WERI-Rb-1 (cell line): ENCODE measurements at places on chromosomes 5 and 9.
A peak's percentile ranks its signal among the peaks of the same experiment; 100 is the strongest.

DNA sequence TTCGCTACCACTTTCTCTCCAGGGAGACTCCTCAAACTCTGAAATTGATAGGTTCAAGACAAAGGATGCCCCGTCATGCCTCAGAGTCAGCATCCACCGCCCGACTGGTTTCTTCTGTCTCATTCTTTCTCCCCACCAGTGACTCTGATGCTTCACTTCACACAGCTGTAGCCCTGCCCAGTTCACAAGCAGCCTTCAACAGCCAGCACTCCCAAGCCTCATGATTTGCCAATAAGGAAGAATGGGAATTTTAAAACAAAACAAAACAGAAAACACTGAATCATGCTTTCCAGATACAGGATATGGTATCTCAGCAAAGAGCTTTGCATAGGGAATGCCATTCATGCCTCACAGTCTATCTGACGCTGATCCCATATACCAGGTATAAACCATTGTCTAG, 371.2 kb upstream of the RORB start:
- no peak for DNase-seq

GRCh38 chr5:172820046-172820767, 13.8 kb upstream of the ERGIC1 start:
- no peak for DNase-seq

DNA sequence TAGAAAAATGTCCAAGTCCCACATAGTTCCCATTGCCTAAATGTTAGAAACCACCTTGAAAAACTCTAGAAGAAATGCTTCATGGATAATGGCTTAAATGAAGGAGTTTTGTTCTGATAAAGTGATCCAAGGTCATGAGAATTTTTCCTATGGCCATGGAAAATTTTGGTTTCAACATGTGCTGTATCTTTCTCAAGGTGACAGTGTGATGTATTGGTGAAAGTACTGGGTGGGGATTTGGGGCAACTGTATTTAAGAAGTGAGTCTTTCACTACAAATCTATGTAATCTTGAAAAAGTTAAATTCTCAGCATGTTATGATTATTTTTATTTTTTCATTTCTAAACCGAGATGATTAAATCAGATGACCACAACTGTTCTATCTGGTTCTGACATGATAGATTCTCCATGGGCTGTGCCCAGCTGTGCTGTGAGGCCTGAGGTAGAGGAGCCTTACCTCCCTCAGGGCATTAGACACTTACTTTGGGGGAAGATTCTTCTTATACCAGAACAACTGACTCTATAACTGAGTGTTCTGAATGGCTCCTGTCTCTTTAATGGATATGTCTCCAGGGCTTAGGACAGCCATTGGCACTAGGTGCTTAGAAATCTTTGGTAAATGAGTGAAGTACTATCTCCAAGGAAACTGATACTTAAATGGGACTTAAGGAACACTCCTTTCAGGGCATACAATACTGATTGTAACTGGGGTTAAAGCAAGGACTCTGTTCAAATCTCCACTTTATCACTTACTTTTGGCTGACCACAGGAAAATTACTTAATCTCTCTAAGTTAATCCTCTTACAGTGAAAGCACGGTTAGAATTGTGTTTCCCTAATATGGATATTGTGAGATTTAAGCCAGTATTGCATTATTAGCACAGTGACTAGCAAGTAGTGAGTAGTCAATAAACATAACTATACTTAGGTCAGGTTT, 397.4 kb upstream of the MEF2C start:
- DNase-seq, result no peak

GRCh38 chr5:158929552-158930218, 170.0 kb downstream of the EBF1 start:
- no peak for DNase-seq

- DNase-seq, result no peak
These were observed 207.3 kb downstream of the ARHGAP26 start for GRCh38 chr5:142977363-142978051.

- DNase-seq, result no peak
These were observed 8.7 kb upstream of the FBN2 start for GRCh38 chr5:128546658-128547281.

GRCh38 chr5:173826428-173827350, 61.5 kb upstream of the CPEB4 start:
- no peak for DNase-seq

DNA sequence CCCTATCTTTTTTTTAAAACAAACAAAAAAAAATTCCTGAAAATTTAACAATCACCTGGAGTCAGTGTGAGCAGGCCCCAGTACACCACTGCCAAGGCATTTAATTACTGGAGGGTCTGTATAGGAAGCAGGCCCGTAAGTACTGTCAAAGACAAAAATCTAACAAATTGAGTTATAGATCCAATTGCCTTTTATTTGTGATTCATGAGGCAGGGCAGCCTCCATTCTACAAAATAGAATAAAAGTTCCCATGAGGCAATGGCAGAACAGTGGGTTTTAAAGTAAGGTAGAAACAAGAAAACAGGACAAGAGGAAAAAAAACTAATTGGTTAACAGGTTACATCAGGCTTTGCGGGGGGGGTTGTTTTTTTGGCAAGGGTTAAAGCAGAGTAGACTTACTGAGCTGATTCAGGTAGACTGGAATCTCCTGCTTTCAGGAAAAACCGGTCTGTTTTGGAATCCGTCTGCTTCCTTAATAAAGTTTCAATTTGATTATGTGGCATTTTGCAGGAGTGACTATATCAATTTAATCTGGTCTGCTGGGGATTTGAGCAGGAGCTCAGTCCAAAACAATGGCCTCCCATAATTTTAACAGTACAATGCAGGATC, 48.9 kb downstream of the AUH start:
- no peak for DNase-seq

- no peak for DNase-seq
These were observed 142.2 kb downstream of the MED27 start for GRCh38 chr9:131937451-131937850.

- DNase-seq, result peak; percentile 15
These were observed 48.6 kb downstream of the ARHGEF28 start for GRCh38 chr5:73674669-73675004.

- no peak for DNase-seq
These were observed 60.1 kb downstream of the LHFPL2 start for GRCh38 chr5:78588507-78588906.

DNA sequence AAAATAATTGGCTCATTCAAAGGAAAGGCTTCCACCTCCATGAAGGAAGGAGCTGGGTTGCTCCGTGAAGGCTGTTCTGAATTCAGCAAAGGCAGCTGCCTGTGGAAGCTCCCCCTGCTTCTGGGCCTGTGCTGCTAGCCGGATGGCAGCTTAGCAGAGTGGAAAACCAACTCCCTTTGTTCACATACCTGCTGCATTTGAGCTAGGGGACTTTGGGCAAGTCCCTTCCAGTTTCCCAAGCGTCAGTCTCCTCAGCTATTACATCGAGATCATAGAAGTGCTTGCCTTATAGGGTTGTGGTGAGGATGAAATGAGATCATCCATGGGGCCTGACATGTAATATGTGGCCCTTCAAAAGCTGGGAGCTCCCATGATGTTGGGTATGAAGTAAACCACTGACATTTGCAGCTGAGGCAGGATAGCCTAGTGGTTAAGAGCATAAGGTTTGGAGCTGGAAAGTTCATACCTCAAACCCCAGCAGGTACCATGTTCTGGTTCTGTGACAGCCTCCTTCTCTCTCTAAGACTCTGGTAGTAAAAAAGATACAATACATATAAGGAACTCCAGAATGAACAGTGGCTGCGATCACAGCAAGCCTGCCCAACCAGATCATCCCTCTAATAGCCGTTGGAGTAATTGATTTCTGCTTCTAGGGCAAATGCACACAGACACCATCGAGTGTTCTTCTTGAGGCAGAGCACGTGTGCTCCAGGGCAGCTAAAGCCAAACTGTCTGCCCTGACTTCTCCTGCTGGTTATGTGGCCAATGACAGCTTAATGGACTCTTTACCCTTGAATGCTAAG, 11.0 kb upstream of the DENND1A start:
- no peak for DNase-seq

GRCh38 chr9:70477907-70478480, 63.5 kb upstream of the KLF9 start:
- DNase-seq, result no peak
